ENCODE measurements at places on chromosomes 6 and 20.

- no peak for DNase-seq
Observed at GRCh38 chr20:21251278-21251677, 51.9 kb upstream of the XRN2 start.

DNA sequence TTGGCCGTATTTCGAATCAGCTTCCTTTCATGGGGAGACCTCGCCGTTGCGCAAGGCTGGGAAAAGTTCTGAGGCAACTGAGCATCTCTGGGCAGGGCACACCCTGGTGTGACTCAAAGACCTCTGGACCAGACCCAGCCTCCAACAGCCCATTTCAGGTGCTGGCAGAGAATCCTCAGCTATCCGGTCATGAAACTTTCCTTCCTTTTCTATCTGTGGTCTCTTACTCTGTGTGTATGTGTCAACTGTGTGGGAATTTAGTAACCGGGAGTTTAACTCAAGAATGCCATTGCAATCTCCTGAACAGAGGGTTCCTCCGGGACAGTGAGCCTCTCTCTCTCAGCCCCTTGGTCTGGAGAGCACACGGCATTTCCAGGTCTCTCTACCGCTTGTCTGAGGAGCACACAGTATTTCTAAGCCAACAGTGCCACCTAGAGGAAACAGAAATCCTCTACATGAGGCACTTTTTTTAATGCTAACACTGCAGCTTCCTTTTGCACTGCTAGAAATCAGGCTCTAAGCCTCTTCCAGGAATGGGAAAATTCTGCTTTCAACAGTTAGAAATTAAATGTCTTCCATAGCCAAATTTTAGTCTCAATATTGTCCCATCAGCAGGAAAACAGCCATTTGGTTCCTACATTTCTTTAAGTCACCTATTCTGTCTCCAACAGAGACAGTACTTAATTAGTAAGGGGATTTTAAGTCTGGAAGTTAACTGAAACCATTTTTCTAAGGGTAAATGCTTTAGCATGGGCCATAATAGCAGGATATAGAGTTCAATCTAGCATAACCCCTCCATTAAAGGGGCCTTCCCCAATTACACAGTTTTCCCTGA is 32.7 kb downstream of the PLN start:
- no peak for DNase-seq

- DNase-seq, result peak; percentile 79
Observed at GRCh38 chr6:6661684-6662083, 73.2 kb downstream of the LY86 start.

DNA sequence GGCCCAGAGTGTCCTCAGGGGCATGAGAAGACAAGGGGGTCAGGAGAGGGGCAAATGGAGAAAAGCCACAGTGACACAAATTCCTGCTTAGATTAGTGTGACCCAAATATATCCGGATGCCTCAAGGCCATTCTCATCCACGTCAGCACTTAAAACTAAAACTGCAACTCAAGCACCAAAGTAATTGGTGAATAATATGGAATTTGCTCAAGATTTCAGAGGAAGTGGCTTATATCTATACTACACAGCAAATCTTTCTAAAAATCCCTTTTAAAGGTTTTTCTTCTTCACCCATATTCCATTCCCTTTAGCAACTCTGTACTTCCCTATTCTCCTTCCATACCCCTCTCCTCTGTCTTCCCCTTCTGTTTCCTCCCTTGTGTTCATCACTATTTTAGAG is 15.2 kb downstream of the DEF6 start:
- DNase-seq, result no peak

- DNase-seq, result no peak
Observed at GRCh38 chr6:1027109-1027794, 284.6 kb upstream of the FOXQ1 start.

- no peak for DNase-seq
Observed at GRCh38 chr6:132133736-132134445, 182.7 kb upstream of the CCN2 start.

GRCh38 chr6:7085911-7086310 is 21.9 kb upstream of the RREB1 start:
- no peak for DNase-seq

DNA sequence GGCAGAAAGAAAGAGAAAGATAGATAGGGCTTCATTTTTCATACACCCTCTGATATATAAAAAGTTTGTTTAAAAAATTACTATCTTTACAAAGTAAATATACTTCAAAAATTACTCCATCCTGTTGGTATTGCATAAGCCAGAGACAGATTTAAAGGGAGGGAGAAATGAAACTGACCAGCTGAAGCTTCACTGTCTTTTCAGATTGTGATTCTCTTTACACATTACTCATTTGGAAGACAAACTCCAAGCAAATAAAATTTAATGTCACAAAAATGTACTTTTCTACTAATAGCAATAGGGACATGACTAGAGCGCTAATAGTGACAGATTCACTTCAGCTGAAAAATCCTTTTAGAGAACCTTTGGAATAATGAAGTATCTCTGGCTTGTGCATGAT is 38.6 kb upstream of the MARCKS start:
- DNase-seq, result no peak

Measured in NCI-H774 (cell line).